ENCODE measurements at places on chromosomes 12 and 14.

DNA sequence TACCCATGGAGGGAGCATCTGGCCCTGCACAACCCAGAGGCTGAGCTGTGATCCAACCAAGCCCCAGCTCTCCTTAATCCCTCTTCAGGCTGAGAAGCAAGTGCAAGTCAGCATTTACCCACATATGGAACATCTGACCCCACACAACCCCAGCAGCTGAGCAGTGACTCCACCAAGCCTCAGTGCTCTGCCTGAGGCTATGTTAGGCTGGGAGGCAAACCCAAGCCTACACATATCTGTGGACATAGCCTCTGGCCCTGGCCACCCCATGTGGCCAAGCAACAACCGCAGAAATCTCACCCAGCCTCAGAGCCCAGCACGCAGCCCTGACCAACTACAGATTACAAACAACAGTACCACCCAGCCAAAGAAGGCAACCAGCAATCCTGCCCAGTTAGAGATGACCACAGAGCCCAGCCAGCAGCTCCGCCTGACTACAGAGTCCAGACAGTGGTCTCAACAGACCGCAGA lies 142.8 kb downstream of the NUAK1 start:
- H3K27ac ChIP-seq = no peak overlapping the region
- peaks cover 4% of the 10 kb centered on the region for H3K4me1 ChIP-seq
- no peak overlapping the region for H3K4me3 ChIP-seq
- no peak for DNase-seq
- no peaks in the 10 kb centered on the region for H3K36me3 ChIP-seq

DNA sequence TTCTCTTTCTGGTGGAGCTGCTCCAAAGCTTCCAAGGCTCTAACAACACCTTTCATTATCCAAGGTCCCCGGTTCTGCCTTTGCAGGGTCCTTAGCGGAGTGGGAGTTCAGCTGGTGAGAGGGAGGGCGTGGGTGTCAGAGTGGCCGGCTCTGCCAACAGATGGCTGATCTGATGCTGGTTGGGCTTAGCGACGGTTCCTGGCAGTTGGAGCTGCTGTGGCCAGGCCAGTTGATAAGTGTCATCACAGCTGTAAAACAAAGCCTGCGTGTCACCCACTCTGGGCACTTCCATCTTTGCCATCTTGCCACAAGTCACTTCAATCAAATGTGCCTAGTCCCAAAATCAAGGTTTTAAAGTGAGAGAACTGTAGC lies 36.3 kb downstream of the RIN3 start:
- DNase-seq = no peak
- H3K4me1 ChIP-seq = no peaks in the 10 kb centered on the region
- no peak overlapping the region for H3K4me3 ChIP-seq
- H3K27me3 ChIP-seq = no peaks in the 10 kb centered on the region

DNA sequence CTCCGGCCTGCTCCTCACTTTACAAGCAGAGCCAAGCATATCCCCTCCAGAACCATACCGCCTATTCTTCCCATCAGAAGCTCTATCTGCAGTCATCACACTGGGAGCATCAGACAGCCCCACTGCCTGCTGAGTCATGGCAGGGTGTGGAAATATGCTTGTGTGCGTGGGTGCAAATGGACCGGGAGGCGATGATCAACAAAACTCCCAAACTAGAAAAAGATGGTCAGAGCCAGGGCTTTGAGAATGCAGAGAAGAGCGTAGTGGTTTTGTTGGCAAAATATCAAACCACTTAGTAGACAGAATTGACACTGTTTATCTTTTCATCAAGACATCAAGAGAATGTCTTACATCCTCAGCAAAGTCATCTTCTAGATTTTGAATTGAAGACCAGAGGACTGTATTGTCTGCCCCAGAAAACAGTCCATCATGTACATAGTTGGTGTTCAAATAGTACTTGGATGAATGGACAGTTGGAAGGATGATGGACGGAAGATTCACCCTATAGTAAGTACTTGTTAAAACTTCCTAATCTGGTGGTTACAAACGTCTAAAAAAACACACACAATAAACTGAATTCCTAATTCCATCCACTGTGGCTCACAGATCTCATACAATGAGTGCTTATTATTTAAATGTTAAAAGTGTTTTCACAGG lies 54.9 kb downstream of the VWF start:
- no peaks in the 10 kb centered on the region for H3K4me1 ChIP-seq
- H3K4me3 ChIP-seq = no peak overlapping the region
- H3K27me3 ChIP-seq = no peaks in the 10 kb centered on the region
- no peak for DNase-seq
- H3K36me3 ChIP-seq = no peaks in the 10 kb centered on the region

DNA sequence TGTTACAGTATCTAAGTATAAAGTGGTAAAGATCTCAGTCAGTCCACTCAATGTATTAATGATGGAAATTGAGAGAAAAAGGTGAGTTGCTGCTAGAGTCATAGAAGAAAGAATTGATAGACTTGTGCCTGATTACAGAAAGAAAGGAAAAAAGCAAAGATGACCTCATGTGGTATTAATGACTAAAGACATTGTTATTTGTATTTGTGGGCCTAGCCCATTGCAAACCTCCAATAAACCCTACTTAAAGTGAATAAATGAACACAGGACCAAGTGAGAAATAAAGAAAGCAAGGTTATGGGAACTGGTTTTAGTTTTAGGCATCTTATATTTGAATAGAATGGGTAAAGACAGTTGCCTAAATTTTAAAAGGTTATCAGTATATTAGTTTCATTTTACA lies 105.5 kb downstream of the SYT1 start:
- no peaks in the 10 kb centered on the region for H3K36me3 ChIP-seq
- no peaks in the 10 kb centered on the region for H3K4me1 ChIP-seq
- no peak overlapping the region for H3K4me3 ChIP-seq
- DNase-seq = no peak
- no peak overlapping the region for H3K27ac ChIP-seq

DNA sequence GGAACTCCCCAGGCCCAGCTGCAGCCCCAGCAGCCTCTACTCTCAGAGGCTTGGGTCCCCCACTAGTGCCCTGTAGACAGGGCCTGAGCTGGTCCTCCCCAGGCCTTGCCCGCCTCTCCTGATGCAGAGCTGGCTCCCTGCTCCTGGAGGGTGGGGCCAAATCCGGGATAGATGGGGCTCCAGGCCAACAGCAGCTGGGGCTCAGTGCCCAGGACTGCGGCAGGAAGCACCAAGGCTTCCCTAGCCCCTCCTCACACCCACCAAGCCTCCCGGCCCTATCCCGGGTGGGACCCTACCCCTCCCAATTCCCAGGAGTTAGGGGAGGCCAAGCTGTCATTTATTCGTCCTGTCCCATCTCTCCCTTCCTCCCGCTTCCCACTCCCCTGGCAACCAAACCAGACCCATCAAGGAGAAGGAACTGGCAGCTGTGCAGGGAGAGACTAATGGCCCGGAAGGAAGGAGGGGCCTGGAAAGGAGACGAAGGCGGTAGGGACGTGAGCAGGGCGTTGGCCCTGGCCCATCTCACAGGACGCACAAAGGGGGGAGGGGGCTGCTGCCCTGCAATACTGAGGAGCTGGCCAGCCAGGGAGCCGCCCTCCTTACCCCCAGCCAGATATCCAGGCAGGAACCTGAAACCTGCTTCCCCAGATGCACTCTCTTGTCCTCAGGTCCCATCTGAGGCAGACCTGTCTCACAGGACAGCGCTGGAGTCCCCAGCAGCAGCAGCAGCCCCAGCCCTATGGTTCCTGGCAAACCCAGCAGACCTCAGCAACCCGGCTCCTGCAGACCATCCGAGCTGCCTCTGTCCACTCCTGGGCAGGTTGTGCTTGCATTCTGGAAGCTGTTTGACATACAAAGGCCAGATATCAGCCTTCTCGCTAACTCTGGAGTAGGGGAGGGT lies 1.6 kb upstream of the PRPH start:
- H3K27ac ChIP-seq = no peak overlapping the region
- H3K36me3 ChIP-seq = no peaks in the 10 kb centered on the region
- DNase-seq = peak; percentile 60
- H3K4me1 ChIP-seq = no peaks in the 10 kb centered on the region

DNA sequence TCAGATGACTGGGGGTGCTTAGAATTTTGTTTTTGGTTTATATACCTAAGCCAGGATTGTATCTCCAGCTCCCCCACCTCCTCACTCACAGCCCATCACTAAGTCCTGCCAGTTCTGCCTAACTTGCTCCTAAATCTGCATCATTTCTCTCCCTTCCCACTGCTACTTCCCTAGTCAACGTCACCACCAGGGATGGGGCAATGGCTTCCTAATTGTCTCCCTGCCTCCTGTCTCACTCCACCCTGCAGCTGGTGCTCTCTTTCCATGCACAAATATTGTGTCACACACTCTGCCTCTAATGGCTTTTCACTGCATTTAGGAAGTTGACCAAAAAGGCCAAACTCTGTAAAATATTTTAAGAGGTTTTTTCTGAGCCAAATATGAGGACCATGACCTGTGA lies 11.5 kb downstream of the OAS2 start:
- no peak overlapping the region for H3K4me3 ChIP-seq
- peaks cover 2% of the 10 kb centered on the region for H3K4me1 ChIP-seq
- no peaks in the 10 kb centered on the region for H3K36me3 ChIP-seq
- DNase-seq = no peak
- H3K27ac ChIP-seq = no peak overlapping the region

GRCh38 chr12:95446506-95446900 lies 27.4 kb upstream of the METAP2 start:
- H3K4me3 ChIP-seq = no peak overlapping the region
- H3K4me1 ChIP-seq = peaks cover 9% of the 10 kb centered on the region
- DNase-seq = peak; percentile 86
- H3K27me3 ChIP-seq = no peaks in the 10 kb centered on the region
- H3K27ac ChIP-seq = peak overlapping the region; percentile 65

DNA sequence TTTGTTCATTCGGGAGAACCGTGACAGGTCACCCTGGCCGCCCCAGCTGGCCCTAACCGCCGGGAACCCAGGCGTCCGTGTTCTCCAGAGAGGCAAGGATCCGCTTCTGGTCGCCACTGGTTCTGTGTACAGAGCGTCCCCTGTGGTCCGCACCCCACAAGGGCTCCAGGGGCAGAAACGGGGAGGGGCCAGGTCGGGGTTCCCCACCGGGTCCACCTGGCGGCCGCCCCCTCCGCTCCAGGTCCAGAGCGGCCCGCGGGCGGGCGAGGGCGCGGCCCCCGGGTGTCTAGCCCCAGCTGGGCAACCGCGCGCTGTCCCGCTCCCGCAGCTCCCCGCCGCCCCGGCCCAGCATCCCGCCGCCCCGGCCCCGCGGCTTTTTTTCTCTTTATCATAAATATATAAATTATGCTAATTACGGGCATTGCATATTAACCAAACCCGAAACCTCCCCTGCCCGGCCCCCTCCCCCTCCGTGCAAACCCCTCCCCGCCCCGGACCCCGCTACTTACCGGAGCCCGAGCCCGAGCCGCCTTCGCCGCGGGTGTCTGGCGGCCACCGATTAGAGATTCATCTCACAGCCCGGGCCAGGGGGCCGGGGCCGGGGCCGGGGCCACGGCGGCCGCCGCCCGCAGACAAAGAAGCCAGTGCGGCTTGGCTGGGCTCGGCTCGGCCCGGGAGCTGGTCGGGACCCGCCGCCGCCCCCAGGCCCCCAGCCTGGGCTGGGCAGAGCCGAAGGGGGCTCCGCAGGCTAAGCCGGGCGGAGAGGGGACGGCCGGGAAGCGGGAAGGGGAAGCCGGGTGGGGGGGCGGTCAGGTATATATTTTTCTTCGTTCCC lies 512 bp downstream of the POU6F1 start:
- peak overlapping the region; percentile 56 for H3K4me3 ChIP-seq
- peaks cover 11% of the 10 kb centered on the region for H3K4me1 ChIP-seq
- DNase-seq = peak; percentile 39
- H3K27me3 ChIP-seq = no peaks in the 10 kb centered on the region

DNA sequence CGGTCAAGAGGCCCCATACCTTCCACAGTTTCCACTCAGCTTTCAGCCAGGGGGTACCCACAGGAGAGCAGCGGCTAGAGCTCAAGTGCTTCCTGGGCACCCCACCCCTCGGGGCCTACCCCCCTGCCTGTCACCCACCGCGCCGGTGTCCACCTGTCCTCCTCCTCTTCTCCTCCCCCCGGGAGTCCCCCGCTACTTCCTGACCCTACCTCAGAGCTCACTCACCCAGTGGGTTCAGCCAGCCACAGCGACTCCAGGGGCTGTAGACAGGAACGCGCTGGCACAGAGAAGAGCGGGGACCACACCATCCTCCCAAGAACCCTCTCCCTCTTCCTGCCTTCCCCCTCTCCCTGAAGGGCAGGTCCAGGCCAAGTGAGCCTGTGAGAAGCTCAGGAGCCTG lies 123.0 kb downstream of the ESRRB start:
- H3K27ac ChIP-seq = no peak overlapping the region
- no peaks in the 10 kb centered on the region for H3K4me1 ChIP-seq
- H3K36me3 ChIP-seq = no peaks in the 10 kb centered on the region
- no peak overlapping the region for H3K4me3 ChIP-seq
- no peak for DNase-seq

DNA sequence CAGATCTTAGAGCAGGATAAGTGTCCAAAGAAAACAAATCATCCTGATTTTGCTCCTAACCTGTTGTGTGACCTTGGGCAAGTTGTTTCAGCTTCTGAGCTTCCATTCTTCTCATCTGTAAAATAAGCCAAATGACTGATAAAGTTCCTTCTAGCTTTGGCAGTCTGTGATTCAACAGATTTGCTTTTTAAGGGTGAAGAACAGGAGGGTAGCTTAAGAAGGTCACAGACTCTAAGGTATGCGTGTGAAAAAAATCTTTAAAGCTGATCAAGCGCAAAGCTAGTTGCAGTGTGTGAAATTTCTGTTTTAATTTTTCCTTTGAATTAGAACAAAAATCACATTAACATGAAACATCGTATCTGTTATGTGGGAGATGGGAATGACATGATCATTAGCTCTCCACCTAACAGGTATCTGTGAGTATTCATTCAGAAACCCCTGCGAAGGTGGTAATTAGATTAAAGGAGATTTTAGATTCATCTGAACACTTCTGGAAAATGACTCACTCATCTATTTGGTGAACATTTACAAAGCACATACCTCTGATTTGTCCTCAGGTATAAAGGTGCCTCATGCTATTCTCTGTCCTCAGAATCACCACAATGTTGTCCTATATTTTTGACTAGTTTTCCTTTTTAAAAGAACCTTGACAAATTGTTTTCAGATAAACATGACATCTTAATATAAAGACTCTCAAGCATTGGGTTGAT lies 131.9 kb upstream of the CPM start:
- H3K27me3 ChIP-seq = no peaks in the 10 kb centered on the region
- H3K4me3 ChIP-seq = no peak overlapping the region
- DNase-seq = no peak
- no peak overlapping the region for H3K27ac ChIP-seq

GRCh38 chr12:59660148-59660547 lies 64.3 kb downstream of the SLC16A7 start:
- no peaks in the 10 kb centered on the region for H3K4me1 ChIP-seq
- no peak overlapping the region for H3K27ac ChIP-seq
- no peak for DNase-seq
- H3K27me3 ChIP-seq = no peaks in the 10 kb centered on the region
- no peak overlapping the region for H3K4me3 ChIP-seq

DNA sequence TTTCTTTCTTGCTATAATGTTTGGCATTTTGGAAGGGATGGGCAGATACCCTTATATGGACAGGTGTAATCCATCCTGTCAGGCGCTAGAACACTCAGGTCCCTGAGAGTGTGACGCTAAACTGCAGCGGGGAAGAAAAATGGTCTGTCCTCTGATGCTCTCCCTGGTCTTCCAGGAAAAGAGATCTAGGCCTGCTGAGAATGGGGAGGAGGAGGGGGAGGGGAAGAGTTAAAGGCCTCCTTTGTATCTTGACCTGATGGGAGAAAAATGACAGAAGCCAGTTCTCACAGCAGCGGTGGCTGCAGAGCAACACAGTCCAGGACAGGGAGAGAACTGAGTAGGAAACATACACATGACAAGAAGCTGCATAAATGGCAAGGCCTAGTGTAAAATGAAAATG lies 61.1 kb downstream of the RPS6KA5 start:
- H3K4me1 ChIP-seq = no peaks in the 10 kb centered on the region
- no peak overlapping the region for H3K4me3 ChIP-seq
- DNase-seq = peak; percentile 27
- no peaks in the 10 kb centered on the region for H3K27me3 ChIP-seq
- H3K36me3 ChIP-seq = no peaks in the 10 kb centered on the region
- no peak overlapping the region for H3K27ac ChIP-seq
